Stimulated activated CD8-positive, alpha-beta memory T cell treated with anti-CD3 and anti-CD28 coated beads, Interleukin-7, amount 100 ng/mL, for 1 hour (primary cell): ENCODE measurements at places on chromosomes 13 and 19.

DNA sequence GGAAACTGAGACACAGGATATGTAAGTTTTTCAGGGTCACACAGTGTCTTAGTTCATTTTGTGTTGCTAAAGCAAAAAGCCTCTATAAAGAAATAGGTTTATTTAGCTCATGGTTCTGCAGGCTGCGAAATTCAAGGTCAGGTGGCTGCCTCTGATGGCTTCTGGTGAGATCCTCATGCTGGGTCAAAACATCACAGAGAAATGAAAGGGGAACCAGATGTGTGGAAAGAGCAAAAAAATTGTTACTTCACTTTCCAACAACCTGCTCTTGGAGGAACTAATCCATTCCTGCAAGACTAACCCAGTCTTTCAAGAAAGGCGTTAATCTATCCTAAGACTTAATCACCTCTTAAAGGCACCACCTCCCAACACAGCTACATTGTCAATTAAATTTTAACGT, 64.2 kb upstream of the UBL3 start:
- DNase-seq = no peak

- DNase-seq = no peak
These were observed 61.8 kb downstream of the AKAP11 start for GRCh38 chr13:42333613-42334328.

DNA sequence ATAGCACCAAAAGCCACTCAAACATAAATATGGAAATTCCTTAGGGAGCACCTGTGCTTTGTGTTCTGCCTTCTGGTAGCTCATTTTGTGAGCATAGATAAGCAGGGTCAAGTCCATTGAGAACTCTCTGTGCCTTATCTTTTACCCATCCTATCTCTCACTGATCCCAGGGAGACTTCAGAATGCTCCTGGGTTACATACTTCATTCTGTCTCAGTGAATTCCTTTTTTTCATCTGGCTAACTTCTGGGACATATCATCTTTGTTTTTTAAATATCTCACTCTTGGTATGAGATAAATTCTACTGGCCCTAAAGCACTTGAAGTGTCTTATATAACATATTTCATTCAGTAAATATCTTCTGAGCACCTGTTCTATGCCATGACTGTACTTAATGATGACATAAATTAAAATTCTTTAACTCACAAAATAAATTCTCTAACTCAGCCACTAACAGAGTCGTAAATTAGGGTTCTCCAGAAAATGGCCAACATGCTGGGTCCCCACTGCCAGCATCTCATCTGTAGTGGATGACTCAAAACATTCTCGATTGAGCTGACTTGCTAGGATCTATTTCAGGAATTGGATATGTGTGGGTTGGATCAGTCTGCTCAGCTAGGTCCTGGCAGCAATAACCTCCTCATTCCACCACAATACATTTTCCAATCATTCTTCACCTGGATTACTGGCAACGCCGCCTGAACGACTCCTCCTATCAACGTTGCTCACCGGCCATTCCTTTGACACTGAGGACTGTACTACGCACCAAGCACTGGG, 170.2 kb downstream of the FOXO1 start:
- no peak for DNase-seq

GRCh38 chr19:5407356-5407755, 47.9 kb upstream of the ZNRF4 start:
- DNase-seq = no peak

GRCh38 chr19:30073152-30074000, 131.3 kb downstream of the URI1 start:
- DNase-seq = no peak

DNA sequence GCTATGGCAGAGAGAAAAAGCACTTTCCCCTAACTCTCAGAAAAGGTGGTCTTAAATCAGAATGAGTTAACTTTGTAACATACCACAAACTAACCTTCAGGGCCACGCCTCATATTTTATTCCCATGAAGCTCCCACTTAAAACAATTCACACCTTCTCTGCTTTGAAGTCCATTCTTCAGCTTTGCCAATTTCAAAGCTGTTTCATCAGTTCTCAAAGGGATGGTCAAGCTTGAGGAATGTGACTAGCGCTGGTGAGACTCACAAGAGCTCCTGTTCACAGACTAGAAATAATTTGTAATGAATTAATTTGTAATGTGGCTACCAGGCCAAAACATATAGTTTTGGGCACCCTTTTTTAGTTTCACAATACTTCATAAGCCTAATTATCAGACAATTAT, 68.2 kb downstream of the STK24 start:
- no peak for DNase-seq

DNA sequence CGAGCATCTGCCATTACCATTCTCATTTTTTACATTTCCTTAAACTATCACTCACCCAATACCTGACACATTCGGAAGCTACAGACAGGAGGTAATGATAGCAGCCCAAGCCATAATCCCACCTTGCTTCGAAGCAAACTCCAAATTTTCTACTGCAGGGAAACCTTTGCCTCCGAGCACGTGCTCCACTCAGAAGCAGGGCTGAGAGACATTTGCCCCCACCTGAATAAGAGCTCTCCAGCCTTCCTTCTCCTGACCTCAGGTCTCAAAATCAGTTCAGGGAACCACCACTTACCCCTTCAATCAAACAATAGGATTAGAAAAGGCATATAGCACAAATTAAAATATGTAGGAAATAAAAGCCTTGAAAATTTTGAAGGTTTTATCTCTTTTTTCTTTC, 2.3 kb upstream of the DACH1 start:
- DNase-seq = no peak

- DNase-seq = no peak
These were observed 628.2 kb upstream of the SLITRK5 start for GRCh38 chr13:87042946-87043345.

DNA sequence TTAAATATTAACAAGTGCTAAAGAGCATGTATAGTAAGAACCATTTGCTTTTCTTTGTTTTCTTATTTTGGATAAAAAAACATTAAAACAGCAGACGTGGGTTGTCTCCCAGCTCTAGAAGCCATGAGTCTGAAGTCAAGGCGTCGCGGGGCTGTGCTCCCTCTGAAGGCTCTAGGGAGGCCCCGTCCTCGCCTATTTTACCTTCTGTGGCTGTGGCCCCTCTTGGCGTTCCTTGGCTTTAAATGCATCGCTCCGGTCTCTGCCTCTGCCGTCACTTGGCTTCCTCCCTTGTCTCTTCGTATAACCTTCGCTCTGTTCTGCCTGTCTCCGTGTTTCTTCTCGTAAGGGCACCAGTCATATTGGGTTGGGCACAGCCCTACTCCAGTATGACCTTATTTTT, 75.3 kb downstream of the ING1 start:
- no peak for DNase-seq

DNA sequence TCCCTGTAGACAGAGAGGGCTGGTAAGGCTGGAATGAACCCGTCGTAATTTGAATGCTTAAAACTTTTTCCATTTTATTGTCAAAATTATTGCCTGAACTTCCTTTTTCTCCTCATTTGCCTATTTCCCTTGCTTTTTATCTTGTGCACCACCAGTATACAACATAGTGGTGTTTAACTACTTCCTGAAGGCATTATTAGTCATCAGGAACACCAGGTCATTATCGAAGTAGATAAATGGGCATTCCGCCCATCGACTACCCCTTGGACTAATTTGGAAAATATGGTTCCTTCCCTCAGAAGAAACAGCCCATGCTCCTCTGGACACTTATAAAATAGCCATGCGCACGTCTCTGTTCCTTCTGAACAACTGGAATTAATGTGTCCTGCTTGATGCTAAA, 232.1 kb downstream of the TM9SF2 start:
- no peak for DNase-seq

- DNase-seq = no peak
These were observed 24.2 kb downstream of the ELAVL1 start for GRCh38 chr19:7981199-7981598.

DNA sequence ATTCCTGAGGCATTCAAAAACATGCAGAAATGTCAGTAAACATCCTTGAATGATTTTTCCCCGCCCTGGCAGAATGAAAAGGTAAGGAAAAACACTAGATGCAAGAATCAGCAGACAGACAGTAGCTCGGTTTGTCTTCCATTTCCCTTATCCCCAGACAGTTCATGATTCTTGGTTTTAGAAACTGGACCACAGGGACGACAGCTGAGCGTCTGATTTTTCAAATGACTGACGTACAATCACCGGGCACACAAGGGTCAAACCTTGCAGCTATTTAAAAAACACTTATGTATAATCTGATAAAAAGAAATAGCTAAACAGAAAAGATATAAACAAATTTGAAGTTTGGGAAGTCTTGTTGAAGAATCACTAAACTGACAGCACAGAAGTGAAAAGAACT, 47.1 kb downstream of the DCLK1 start:
- DNase-seq = no peak

GRCh38 chr19:40305403-40305802, 20.3 kb upstream of the AKT2 start:
- DNase-seq = peak; percentile 41

- no peak for DNase-seq
These were observed at the start of gene RSPH6A for GRCh38 chr19:45814851-45815480. Gene RSPH6A (minus strand): TSS chr19:45815308. CDS start chr19:45815176, 132 bp downstream.

GRCh38 chr19:34305221-34306083, 51.1 kb downstream of the GARRE1 start:
- DNase-seq = no peak

- DNase-seq = no peak
These were observed 30.5 kb downstream of the NFIC start for GRCh38 chr19:3396881-3397265.

- no peak for DNase-seq
These were observed 1307.9 kb downstream of the UQCRFS1 start for GRCh38 chr19:27905074-27905473.

- no peak for DNase-seq
These were observed 7.8 kb upstream of the VSTM2B start for GRCh38 chr19:29517946-29518345.
